AML-193 (cell line): ENCODE measurements at places on chromosomes 11 and 22.
A peak's percentile ranks its signal among the peaks of the same experiment; 100 is the strongest.

- DNase-seq = no peak
Measured at GRCh38 chr11:119419246-119419645, 3.7 kb downstream of the THY1 start.

DNA sequence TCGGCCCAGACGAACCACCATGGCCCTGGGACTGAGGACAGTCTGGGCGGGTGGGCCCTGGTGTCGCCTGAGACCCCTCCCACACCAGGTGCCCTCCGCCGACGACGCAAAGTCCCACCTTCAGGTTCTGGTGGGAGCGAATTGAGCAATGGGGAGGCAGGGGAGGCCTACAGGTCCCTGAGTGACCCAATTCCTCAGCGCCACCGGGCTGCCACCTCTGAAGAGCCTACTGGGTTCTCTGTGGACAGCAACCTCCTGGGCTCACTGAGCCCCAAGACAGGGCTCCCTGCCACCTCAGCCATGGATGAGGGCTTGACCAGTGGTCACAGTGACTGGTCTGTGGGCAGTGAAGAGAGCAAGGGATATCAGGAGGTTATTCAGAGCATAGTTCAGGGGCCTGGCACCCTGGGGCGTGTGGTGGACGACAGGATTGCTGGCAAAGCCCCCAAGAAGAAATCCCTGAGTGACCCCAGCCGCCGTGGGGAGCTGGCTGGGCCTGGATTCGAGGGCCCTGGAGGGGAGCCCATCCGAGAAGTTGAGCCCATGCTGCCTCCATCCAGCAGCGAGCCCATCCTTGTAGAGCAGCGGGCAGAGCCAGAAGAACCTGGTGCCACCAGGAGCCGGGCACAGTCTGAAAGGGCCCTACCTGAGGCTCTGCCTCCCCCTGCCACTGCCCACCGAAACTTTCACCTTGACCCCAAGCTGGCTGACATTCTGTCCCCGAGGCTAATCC lies 2.8 kb downstream of the ARHGEF17 start:
- DNase-seq = no peak

DNA sequence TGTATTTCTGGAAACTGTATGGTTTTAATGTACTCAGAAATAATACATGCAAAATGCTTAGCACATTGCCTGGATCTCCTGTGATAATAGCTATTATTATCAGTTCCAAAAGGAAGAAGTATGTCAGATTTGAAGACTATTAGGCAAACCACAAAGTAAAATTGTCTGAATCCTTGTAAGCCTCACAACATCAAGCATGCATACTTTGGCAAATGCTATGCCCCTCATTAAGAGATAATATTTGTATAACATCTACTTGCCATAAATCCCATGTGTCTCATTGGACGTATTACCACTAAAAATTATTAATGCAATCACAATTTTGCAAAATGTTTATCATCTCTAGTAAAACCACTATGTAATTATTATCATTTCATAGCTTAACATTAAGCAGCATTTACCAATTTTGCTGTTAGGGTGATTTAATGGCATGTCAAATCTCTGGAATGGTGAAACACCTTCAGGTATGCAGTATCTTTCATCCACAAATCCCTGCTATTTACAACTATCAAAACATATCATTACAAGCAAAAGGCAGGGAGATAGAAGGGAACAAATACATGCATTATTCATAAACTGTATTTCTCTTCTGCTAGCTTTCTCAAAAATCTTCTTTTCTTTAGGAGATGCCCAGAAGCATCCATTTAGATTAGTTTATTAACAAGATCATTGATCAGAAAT lies 974.6 kb upstream of the RAG2 start:
- no peak for DNase-seq

DNA sequence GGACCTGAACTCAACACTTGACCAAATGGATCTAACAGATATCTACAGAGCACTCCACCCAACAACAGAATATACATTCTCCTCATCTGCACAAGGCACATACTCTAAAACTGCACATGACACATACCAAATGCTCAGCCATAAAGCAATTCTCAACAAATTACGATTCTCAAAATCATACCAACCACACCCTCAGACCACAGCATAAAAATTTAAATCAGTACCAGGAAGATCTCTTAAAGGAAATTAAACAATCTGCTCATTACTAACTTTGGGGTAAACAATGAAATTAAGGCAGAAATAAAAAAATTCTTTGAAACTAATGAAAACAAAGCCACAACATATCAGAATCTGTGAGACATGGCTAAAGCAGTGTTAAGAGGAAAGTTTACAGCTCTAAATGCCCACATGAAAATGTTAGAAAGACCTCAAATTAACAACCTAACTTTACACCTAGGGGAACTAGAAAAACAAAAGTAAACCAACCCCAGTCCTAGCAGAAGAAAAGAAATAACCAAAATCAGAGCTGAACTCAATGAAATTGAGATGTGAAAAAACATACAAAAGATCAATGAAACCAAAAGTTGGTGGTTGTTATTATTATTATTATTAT lies 37.2 kb downstream of the TMEM123 start:
- DNase-seq = no peak

DNA sequence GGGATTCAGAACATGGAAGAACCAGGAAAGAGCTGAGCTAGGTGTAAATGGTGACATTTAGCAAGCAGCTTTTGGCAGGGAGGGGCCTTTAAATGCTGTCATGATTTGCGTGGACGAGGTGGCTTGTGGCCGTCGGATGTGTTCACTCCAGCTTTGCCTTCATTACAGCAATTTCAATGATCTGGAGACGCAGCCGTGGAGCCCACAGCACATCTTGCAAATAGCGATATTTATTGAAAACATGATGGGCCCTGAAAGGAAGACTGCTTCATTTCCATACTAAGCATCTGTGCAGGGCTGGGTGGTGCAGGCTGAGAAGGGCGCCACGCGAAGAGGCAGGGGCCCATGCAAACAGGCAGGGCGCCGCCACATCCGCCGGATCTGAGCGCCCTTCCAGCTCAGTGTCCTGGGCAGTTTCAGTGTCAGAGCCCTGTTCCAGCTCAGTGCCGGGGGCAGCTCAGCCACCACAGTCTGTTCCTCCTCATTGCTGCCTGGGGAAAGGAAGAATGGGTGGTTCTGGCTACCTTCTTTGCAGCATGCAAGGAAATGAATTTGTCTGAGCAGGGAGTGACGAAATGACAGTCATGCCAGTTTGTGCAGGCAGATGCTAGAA lies 111.1 kb upstream of the TTC12 start:
- DNase-seq = peak; percentile 19

- no peak for DNase-seq
Measured at GRCh38 chr11:46036969-46037368, 84.3 kb downstream of the PHF21A start.

DNA sequence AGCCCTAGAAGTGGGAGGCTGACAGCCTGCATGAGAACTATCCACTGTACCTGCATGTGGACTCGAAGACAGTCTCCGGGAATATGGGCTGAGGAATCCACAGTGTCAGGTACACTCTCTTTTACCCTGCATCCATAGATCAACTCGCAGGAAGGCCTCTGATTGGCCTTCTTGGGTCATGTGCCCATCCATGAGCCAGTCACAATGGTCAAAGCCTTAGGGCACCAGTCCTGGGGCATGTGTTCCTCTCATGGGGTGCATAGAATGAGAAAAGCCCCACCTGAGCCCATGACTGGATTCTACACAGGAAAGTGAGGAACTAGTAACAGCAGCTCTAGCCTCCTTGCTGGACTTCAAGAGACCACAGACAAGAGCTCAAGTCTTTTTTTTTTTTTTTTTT lies 10.6 kb downstream of the ART1 start:
- no peak for DNase-seq

GRCh38 chr22:49686495-49687219 lies 141.0 kb downstream of the BRD1 start:
- DNase-seq = no peak

GRCh38 chr11:104410336-104410735 lies 246.4 kb upstream of the PDGFD start:
- no peak for DNase-seq

- no peak for DNase-seq
Measured at GRCh38 chr11:115718106-115718505, 213.9 kb upstream of the CADM1 start.

- no peak for DNase-seq
Measured at GRCh38 chr11:132982772-132983640, 549.3 kb downstream of the OPCML start.

DNA sequence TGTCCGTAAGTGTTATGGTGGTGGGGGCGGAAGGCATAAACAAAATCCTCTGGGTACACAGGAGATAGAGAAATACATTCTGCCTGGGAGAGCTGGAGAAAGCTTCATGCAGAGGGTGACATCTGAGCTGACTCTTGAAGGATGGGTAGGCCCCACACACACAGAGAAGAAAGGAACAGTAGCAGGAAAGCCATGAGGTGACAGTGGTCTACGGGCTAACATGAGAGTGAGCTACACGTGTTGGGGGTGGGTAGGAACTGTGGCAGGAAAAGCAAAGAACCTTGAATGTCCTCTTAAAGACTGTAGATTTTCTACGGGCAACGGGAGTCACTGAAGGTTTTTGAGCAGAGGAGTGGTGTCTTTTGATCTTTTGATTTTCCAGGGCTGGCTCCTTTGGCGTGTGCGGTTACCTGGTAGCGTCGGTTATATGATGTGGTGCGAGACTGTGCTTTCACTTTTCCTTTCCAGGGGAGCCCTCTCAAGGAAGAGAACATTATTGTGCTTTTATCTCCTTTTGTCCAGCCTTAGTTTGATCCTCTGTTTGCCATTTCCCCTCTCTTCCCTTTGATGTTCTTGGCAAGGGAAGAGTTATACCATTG lies 39.7 kb downstream of the ADAMTS8 start:
- DNase-seq = no peak
